ENCODE measurements at places on chromosomes 5 and 9.

- DNase-seq, result no peak
These were observed 53.7 kb downstream of the TRIM36 start for GRCh38 chr5:115116001-115116400.

DNA sequence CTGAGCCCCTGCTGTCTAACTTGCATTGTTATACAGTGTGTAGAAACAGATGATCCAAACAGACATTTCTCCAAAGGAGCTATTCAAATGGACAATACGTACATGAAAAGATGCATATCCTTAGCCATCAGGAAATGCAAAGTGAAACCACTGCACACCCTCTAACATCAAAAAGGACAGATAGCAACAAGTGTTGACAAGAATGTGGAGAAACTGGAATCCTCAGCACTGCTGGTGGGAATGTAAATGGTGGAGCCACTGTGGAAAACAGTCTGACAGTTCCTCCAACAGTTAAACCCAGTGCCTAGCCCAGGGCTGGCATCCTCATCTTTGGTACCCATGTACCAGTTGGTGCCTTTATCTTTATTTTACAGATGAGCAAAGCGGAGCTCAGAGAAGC is 8.5 kb downstream of the ORM2 start:
- DNase-seq, result no peak

DNA sequence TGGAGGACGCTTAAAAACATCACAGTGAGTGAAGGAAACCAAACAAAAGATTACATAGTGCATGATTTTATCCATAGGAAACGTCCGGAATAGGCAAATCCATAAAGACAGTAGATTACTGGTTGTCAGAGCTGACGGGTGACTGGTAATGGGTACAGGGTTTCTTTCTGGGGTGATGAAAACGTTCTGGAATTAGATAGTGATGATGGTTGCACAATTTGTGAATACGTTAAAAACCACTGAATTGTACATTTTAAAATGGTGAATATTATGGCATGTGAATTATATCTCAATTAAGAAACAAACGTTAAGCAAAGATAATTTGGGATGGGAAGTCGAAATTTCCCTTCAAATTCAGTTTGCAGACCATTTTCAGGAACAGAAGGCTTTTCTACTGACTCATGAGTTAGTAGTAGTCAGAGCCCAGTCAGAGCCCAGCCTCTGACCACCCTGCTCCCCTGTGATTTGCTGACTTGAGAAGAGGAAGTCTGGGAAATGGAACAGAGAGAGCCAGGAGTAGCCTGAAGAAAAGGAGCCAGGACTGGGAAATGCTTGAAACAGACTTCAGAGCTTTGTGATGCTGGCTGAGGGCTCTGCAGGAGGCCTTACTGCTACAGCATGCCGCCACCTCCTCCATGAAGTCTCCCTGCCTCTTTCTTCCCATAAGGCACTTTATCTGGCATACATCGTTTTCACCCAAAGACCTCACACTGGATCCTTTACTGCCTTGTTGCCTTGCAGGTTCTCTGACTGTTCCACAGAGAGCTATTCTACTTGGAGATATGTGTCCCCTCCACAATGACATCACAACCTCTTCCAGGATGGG is 46.4 kb upstream of the CTNNA1 start:
- no peak for DNase-seq

DNA sequence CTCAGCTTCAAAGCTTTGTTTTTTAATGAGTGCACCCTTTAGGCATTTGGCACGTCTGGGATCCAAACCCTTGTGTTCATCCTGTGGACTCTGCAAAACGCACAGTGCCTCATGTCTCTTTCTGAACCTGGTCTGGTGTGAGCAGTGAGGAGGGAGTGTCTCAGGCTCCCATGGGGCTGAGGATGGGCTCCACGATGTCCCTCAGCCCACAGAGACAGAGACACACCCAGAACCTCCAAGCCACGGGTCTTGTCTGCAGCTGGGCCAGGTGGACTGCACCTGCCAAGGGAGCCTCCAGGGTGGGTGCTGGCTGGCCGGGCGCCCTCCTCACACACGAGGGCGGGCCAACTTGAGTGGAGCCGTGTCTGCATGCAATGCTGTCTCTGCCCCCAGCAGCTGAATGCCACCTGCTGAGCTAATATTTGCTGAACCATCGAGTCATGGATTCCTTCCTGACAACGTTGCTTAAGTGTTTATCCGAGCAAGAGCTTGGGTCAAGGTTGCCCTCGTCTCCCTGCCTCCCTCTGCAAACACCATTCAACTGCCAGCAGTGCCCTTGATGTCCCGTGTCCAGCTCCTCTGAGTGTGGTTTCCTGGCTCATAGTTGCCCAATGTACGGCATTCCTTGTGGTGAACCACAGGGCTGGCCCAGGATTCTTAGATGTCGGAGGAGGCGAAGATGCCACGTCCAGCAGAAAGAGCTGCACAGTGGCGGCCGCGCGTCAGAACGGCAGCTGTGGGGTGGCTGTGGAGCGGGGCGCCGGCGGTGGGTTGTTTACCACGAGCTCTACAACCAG is 31.4 kb upstream of the LPCAT1 start:
- DNase-seq, result peak; percentile 76

Measured in NCI-H1092 treated with DMSO at 0.1 percent for 48 hours (cell line).